ENCODE measurements at places on chromosomes 13 and 19.

GRCh38 chr13:97224544-97225300, 2.6 kb downstream of the MBNL2 start:
- no peak for DNase-seq

GRCh38 chr19:16366433-16367260, 42.0 kb downstream of the KLF2 start:
- DNase-seq: no peak

- no peak for DNase-seq
These were observed 128.9 kb upstream of the KLHL1 start for GRCh38 chr13:70237131-70237530.

- no peak for DNase-seq
These were observed 3.6 kb downstream of the HTR2A start for GRCh38 chr13:46893221-46893740.

DNA sequence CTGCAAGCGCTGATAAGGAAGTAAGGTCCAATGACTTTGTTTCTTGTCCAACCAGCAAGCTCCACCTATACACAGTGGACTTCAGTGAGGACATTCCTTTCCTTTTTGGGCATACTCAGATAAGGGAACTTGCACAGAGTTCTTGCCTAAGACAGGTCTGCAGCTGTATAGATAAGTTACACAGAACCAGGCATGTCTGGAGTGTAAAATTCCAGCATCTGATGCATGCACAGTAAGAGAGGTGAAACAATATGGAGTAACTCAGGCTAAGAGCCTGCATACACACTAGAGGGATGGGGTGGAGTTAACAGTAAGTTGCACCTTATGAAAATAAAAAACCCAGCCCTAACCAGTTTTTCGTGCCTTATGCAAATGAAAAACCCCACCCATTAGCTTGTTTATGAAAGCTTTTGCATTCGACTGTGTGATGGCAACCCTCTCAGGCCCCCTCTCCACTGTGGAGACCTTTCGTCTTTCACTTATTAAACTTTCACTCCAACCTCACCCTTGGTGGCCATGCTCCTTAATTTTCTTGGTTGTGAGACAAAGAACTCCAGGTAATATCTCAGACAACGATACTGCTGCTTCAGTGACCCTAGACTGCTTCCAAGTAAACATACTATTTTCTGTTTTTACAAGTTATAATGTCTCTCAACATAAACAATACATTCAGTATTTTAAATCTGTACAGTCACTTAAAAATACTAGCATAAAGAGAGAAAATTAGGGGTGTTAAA, 2859.0 kb upstream of the PCDH20 start:
- no peak for DNase-seq

GRCh38 chr19:45529420-45529785, 22.1 kb downstream of the VASP start:
- no peak for DNase-seq

DNA sequence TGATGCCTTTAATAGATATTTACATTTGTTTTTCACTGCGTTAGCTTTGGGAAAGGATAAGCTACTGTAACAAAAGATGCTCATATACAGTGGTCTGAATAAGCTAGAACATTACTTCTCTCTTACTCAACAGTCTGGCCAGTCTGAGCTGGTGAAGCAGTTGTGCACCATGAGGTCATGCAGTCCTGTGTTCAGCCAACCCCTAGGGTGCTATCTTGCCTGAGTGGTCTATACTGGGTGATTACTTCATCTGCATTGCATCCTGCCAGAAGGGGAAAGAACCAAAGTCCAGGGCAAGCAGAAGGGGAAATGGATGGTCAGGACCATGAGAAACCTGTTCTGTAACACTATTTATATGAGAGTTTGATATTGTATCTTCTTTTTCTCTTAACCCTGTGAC, 31.5 kb downstream of the ERCC5 start:
- no peak for DNase-seq

DNA sequence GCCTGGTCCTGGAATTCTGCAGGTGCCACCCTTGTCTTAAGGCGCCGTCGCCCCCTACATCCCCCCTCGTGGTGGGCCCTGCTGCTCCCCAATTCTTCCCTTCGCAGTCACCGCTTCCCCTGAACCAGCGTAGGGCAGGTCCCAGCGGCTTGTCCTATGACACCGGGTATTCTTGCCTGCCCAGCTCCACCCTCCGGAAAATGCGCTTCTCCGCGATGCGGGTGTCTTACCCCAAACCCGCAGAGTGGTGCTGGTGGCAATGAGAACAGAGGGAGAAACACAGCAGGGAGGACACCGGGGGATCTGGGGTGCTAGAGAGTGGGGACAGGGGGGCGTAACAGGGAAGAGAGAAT, 9.0 kb downstream of the ZNF808 start:
- no peak for DNase-seq

- no peak for DNase-seq
These were observed 51.4 kb downstream of the LRCH1 start for GRCh38 chr13:46604226-46604990.

DNA sequence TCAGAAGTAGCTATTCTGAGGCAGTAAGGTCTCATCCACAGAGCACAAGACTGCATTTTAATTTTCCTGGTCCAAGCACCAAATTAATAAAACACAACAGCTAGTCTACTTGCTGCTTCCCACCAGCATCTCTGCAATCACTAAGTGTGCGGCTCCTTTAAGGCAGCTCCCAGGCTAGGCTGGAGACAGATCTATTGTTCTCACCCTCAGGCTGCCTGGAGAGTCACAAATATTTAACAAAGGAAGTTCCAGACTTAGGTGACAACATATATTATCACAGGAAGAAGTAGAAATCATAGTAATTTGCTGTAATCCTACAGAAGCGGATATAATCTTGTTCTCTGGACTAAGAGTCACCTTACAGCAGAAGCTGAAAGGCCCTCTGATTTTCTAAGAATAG, 2.2 kb upstream of the EID2 start:
- DNase-seq: no peak

DNA sequence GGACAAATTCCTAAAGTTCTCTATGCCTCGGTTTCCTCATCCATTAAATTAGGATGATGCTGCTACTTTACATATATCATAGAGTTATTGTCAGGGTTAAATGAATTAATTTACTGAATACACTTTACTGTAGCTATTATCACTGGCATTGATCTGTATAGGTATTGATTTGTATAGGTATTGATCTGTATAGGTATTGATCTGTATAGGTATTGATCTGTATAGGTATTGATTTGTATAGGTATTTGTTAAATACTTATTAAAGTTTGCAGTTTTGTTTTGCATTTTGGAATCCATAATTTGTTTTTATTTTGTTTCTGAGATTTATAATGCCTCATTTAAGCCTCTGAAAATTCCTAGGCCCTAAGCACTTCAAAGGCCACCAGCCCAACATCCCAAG, 2.4 kb upstream of the PPP2R1A start:
- DNase-seq: no peak

DNA sequence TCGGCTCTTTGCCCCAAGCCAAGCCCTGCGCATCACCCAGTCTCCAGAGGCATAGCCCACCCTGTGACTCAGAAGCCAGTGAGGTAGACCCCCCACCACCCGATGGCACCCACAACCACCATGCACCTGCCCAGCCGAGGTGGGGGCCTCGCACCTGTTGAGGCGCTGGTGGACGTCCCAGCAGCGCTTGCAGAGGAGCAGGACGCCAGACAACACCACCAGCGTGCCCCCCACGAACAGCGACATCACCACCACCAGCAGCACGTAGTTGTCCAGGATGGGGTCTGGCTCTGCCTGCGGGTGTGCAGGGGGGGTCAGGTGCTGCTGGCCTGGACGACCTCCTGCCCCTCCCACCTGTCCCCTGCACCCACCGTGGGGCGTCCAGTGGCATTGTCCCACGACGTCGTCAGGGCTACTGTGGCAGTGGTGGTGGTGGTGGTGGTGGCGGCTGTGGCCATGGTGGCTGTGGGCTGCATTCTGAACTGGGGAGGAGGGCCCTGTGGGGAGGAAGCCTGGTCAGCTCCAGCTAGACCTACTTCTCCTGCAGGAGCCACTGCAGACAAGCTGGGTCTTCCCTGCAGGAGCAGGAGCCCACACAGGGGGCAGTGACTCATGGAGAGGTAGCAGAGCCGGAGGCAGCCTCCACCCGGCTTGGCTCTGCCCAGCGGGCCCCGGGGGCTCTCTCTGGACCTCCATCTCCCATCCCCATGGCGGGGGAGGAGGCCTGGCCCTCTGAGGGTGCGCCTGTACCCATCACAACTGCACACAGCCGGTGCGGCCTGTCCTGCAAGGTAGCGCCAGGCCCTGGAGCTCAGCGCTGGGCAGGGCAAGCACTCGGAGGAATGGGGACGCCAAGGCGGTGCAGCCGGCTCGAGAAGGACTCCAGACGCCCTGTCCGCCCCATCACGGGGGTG, 1.9 kb downstream of the CBARP start:
- no peak for DNase-seq

GRCh38 chr13:59301174-59301567, 862.6 kb downstream of the DIAPH3 start:
- no peak for DNase-seq

DNA sequence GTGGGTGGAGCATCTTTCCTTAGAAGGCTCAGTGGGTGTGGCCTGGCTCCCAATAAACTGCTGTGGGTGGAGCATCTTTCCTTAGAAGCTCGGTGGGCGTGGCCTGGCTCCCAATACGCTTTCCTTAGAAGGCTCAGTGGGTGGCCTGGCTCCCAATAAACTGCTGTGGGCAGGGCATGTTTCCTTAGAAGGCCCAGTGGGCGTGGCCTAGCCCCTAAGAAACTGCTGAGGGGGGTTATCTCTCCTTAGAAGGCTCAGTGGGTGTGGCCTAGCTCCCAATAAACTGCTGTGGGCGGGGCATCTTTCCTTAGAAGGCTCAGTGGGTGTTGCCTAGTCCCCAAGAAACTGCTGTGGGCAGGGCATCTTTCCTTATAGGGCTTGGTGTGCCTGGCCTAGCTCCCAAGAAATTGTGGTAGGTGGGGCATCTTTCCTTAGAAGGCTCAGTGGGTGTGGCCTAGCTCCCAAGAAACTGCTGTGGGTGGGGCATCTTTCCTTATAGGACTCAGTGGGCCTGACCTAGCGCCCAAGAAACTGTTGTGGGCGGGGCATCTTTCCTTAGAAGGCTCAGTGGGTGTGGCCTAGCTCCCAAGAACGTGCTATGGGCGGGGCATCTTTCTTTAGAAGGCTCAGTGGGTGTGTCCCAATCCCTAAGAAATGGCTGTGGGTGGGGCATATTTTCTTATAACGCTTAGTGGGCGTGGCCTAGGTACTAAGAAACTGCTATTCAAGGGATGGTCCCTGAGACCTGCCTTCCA, 10.3 kb downstream of the HSH2D start:
- DNase-seq: no peak

DNA sequence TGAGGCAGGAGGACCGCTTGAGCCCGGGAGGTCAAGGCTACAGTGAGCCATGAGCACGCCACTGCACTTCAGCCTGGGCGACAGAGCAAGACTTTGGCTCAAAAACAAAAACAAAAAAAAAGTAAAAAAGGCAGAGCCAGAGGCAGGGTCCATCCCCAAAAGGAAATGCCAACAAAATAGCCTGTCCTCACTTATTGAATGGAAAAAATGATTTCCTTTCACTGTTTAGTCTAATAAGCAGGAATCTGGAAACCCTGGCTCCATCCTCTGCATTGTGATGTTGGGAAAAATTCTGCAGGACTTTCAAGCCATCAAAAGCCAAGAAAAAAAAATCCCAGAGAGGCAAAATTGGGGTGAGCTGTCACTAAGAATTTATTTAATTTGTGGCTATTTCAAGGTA, 23.2 kb downstream of the ZIC5 start:
- DNase-seq: no peak

DNA sequence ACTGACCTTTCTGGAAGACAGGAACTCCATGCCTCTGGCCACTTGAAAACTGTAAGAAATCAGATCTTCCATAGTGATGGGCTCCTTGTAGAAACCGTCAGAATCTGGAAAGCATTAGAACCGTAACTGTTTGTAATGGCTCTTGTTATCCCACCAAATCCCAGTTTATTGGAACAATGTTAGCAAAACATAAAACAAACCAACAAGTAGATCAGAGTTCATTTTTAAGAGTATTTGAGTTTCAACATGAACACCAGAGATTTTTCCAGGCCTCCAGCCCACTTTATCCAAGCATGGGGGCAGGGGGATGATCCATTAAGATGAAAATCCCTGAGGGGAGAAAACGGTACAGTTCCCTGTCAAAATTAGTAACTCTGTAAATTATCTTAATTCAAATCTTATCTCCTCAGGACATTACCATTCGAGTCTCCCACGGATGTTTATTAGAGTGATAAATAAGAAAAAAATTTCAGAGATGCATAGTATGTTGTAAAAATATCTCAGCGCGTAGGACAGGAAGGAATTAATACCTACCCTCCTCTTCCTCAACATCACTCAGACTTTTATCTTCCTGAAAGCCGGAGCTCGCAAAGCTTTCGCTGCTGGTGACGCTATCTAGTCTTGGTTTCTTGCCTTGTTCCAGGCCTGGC, 172.5 kb downstream of the FLT1 start:
- DNase-seq: no peak

DNA sequence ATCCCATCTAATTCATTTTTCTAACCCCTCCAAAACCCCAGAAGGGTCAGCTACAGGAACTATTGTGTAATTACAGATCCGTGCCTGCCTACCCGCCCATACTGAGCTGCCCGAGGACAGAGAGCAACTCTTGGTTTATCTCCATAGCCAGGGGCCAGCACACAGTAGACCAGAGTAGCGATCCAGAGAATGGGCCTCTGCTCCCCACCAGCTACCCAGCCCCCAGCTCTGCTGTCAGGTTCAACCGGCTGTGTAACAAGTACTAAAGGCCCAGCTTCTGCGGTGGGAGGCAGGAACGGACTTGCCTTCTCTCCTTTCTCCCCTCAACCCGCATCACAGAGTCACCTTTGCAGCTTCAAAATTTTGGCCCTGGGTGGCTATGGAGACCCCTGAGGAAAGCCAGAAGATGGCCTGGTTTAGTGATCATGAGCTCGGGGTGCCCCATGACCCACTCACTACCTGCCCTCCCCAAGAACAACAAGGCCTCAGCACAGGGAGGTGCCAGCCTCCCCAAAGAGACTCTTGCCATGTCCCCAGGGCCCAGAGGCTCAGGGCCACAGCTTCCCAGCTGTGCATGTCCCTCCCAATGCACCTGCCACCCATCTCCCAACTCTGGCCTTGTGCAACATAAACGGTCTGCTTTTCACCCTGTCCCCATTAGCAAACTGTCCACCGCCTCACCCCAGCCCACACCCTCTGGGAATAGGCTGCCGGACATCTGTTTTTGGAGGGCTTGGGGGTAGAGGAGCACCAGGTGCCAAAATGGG, 5.7 kb downstream of the CALM3 start:
- no peak for DNase-seq

DNA sequence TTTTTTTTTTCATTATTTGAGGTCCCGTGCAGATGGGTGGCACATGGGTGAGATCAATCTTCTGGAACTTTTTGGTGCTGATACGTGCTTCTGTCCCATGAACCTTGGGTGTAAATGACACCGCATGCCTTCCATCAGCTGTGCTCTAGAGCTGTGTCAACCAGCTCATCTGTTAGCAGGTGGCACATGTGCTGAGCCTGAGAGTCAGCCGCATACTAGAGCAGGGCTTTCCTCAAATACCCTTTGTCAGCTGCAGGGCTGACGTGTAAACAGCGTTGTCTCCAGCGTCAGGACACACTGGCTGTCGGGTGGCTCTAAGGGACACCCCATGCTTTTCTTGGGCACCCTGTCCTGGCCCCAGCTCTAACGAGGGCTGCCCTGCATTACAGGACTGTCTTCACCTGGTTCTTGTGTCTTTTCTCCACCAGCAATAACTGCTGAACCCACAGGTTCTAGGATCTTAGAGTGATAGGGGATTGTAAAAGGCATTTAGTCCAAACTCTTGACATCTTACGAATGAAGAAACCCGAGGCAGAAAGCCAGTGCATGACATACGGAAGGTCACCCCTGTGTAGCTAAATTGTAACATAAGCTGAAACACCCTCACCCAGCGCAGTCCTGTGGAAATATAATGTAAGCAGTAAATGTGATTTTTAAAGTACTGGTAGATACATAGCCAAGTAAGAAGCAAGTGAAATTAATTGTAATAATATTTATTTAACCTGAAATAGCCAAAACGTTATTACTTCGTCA, 119.5 kb downstream of the LRCH1 start:
- DNase-seq: no peak

Measured in stimulated activated CD4-positive, alpha-beta T cell treated with anti-CD3 and anti-CD28 coated beads, TNF-alpha, amount 100 ng/mL, for 48 hours (primary cell).